ENCODE measurements at places on chromosomes 4 and X.

DNA sequence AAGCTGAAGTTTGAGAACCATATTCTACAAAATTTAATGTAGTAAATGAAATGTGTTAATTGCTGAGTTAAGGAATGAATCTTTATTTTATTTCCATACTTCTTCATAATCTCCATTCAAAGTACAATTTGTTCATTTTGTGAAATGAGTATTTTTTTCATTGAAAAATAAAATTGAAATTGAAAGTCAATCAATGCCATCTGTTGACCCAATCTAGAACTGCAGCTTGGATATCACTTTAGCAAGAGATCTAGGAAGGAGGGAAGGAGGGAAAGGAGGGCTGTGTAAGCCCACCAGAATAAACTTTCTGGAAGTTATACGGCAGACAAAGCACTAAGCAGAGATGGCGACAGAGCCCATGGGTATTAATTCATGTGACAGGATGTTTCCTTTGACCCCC lies 128.4 kb downstream of the ZMAT1 start:
- H3K27me3 ChIP-seq: no peaks in the 10 kb centered on the region
- no peaks in the 10 kb centered on the region for H3K36me3 ChIP-seq

DNA sequence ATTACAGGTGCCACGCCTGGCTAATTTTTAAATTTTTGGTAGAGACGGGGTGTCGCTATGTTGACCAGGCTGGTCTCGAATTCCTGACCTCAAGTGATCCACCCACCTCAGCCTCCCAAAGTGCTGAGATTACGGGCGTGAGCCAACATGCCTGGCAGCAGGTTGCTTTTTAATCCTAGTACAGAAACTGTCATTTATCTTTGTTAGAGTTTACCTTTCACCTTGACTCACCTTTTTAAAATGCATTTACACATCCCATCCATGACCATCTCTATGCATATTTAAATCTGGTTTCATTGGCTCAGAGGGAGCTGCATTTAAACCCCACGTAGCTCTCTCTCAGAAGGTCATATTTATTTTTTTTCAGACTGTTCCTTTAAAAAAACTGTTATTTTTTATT lies 31.9 kb downstream of the SLC16A2 start:
- no peak overlapping the region for H3K4me3 ChIP-seq
- H3K27me3 ChIP-seq: no peaks in the 10 kb centered on the region
- DNase-seq: no peak
- no peaks in the 10 kb centered on the region for H3K36me3 ChIP-seq
- H3K4me1 ChIP-seq: peaks cover 3% of the 10 kb centered on the region

GRCh38 chr4:128387600-128388351 lies 100.2 kb upstream of the PGRMC2 start:
- no peak overlapping the region for H3K4me3 ChIP-seq
- peaks cover 44% of the 10 kb centered on the region for H3K4me1 ChIP-seq
- H3K27ac ChIP-seq: peak overlapping the region; percentile 82
- no peaks in the 10 kb centered on the region for H3K36me3 ChIP-seq
- no peak for DNase-seq

DNA sequence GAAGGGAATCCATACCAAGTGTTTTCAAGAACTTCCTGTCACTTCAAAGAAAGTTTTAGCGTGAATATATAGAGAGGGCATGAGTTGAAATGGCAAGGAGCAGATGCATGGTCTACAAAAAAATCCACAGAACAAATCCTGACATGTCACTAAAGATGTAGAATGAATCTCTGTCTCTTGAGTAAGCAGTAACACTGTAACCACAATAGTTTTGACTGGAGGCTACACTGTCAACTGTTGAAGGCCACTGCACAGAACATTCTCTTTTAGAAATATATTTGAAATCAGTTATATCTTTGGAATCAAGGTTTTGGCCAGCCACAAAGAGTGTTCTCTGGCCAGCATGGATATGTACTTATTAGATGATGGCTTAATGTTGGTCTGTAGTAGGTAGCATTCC lies 83.8 kb downstream of the VCX3B start:
- no peaks in the 10 kb centered on the region for H3K27me3 ChIP-seq
- no peaks in the 10 kb centered on the region for H3K4me1 ChIP-seq
- no peak overlapping the region for H3K27ac ChIP-seq
- no peaks in the 10 kb centered on the region for H3K36me3 ChIP-seq
- no peak for DNase-seq

- peak overlapping the region; percentile 33 for H3K4me3 ChIP-seq
- no peak overlapping the region for H3K27ac ChIP-seq
Measured at GRCh38 chrX:103554687-103555424, 30.5 kb upstream of the TCEAL4 start.

GRCh38 chr4:106063009-106063408 lies 167.7 kb downstream of the NPNT start:
- H3K4me1 ChIP-seq: peaks cover 9% of the 10 kb centered on the region
- no peak overlapping the region for H3K4me3 ChIP-seq

GRCh38 chr4:119725688-119726330 lies 97.2 kb upstream of the PDE5A start:
- H3K27me3 ChIP-seq: no peaks in the 10 kb centered on the region
- H3K36me3 ChIP-seq: no peaks in the 10 kb centered on the region

- no peak overlapping the region for H3K27ac ChIP-seq
- H3K27me3 ChIP-seq: no peaks in the 10 kb centered on the region
- no peak overlapping the region for H3K4me3 ChIP-seq
- DNase-seq: no peak
- peaks cover 7% of the 10 kb centered on the region for H3K4me1 ChIP-seq
Measured at GRCh38 chrX:106899276-106899675, 3.9 kb downstream of the RIPPLY1 start.
